ENCODE measurements at places on chromosomes 12 and 14. TPM values are rescaled to one million over a fixed set of nuclear protein-coding genes. Genes with fewer than 3 reads are reported as not detected.

The KRT77 gene
- total RNA-seq = not detected

The TRHDE gene
- total RNA-seq = 0.38 TPM

The SLC22A17 gene
- 40.9 TPM for total RNA-seq

The LRFN5 gene
- total RNA-seq = 0.19 TPM

The KRT6B gene
- total RNA-seq = not detected

The HVCN1 gene
- 1.5 TPM for total RNA-seq

The ARHGAP9 gene
- 0.38 TPM for total RNA-seq

The DMAC2L gene
- total RNA-seq = 2.3 TPM

The CCDC175 gene
- not detected for total RNA-seq

The GSC gene
- 0.85 TPM for total RNA-seq

The PIWIL1 gene
- total RNA-seq = not detected

The NEUROD4 gene
- not detected for total RNA-seq

The TEX52 gene
- total RNA-seq = not detected

The MAP3K9 gene
- total RNA-seq = under 0.01 TPM

The PROX2 gene
- total RNA-seq = not detected

The FIGNL2 gene
- 0.28 TPM for total RNA-seq

The OLR1 gene
- total RNA-seq = 1.2 TPM

The FGD6 gene
- 13.8 TPM for total RNA-seq

The ST8SIA1 gene
- total RNA-seq = 0.28 TPM

The PRH2 gene
- not detected for total RNA-seq

The KRT82 gene
- total RNA-seq = not detected

The KRT71 gene
- total RNA-seq = not detected

The CCDC184 gene
- total RNA-seq = 0.96 TPM

The C12orf42 gene
- not detected for total RNA-seq

The NDRG2 gene
- 0.38 TPM for total RNA-seq

The LRP1 gene
- 326 TPM for total RNA-seq

The NRL gene
- total RNA-seq = 0.56 TPM

The CIDEB gene
- total RNA-seq = 1.5 TPM

The RHEBL1 gene
- 0.56 TPM for total RNA-seq

The NRIP2 gene
- total RNA-seq = 0.28 TPM

The SIX4 gene
- 8.1 TPM for total RNA-seq

The ITPR2 gene
- 21.7 TPM for total RNA-seq

The APOF gene
- not detected for total RNA-seq

The UBC gene
- total RNA-seq = 3,017 TPM

The KRT3 gene
- total RNA-seq = not detected

The LIN7A gene
- 36.6 TPM for total RNA-seq

The DCN gene
- 321 TPM for total RNA-seq

The SLC39A5 gene
- 0.85 TPM for total RNA-seq

The GYS2 gene
- total RNA-seq = not detected

The TMEM253 gene
- total RNA-seq = not detected

The KRT75 gene
- total RNA-seq = not detected

The SMARCC2 gene
- total RNA-seq = 33.0 TPM

The IKBIP gene
- total RNA-seq = 109 TPM

The DACT1 gene
- total RNA-seq = 16.9 TPM

The WBP11 gene
- 9.3 TPM for total RNA-seq

The PLD4 gene
- not detected for total RNA-seq
